ENCODE measurements at places on chromosomes 6 and 20. TPM values are rescaled to one million over a fixed set of nuclear protein-coding genes. Genes with fewer than 3 reads are reported as not detected.

Gene C6orf58
- not detected for total RNA-seq

Gene AKAP12
- total RNA-seq = 460 TPM

Gene DNAH8
- total RNA-seq = 0.07 TPM

Gene TNXB
- 0.13 TPM for total RNA-seq

Gene KIF6
- under 0.01 TPM for total RNA-seq

Gene CD109
- total RNA-seq = 30.5 TPM

Gene MAP3K5
- total RNA-seq = 28.1 TPM

Measured in thoracic aorta endothelial cell (primary cell).